Motor neuron (in vitro differentiated cells): ENCODE measurements at places on chromosomes 6 and 20. TPM values are rescaled to one million over a fixed set of nuclear protein-coding genes. Genes with fewer than 3 reads are reported as not detected.
A peak's percentile ranks its signal among the peaks of the same experiment; 100 is the strongest.

The CAGE1 gene
- 0.13 and 0.18 TPM in 2 replicates for total RNA-seq

GRCh38 chr6:12614456-12614855 lies 102.1 kb upstream of the PHACTR1 start:
- ATAC-seq = no peak

The CCR6 gene
- total RNA-seq = 0.21 TPM in 1 of 2 replicates, not detected in the other

GRCh38 chr6:116411284-116411623 lies 40.5 kb downstream of the DSE start:
- ATAC-seq = no peak

The CCN5 gene
- total RNA-seq = 0.13 and 0.18 TPM in 2 replicates

GRCh38 chr6:108838101-108838717 lies 10.0 kb upstream of the ARMC2 start:
- peak; percentile 70 for ATAC-seq

DNA sequence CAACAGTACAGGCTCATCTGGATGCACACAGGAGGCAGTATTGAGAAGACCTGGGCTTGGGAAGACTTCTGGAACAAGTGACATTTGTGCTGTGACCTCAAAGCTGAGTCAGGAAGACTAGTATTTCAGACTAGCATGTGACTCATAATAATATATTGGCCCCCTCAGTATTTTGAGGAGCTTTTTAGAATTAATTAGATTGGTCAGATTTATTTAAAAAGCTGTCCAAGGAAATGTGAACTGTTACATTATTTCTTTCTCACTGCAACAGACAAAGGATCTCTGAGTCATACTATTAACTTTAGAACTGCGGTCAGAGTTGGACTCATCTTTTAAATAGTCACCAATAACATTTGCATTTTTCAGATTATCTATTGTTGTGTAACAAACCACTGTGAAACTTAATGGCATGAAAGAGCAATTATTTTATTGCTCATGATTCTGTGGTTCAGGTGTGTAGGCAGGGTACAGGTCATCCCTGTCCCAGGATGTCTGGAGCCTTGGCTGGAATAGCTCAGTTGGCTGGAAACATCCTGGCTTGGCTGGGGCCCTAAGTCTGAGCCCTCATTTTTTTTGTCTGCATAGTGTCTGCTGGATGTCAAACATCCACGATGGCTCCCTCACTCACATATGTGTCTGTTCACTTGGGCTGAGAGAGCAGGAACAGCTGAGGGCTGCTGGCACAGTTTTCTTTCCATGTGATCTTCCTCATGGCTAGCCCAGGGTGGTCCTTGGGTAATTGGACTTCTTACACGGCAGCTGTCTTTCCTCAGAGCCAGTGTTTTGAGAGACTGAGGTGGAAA lies 46.9 kb downstream of the MAP3K4 start:
- peak; percentile 93 for ATAC-seq

- ATAC-seq = no peak
Observed at GRCh38 chr6:154960299-154960843, 34.7 kb upstream of the TIAM2 start.

DNA sequence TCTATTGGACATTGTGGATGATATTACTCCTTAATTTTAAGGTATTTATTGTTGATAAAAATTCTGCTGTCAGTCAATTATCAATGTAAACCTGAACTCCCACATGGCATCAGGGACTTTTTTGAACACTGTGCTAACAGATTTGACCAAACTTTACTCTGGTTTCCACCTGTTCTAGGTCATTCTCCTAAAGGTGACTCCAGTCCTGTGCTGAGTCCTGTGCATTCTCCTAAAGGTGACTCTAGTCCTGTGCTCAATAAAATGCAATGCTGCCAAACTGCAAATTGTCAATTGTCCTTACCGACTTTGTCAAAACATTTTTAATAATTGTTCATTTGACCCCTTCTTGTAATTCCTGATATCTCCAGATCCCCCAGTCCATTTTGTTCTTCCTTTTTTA lies 408.4 kb upstream of the EPHA7 start:
- ATAC-seq = no peak

DNA sequence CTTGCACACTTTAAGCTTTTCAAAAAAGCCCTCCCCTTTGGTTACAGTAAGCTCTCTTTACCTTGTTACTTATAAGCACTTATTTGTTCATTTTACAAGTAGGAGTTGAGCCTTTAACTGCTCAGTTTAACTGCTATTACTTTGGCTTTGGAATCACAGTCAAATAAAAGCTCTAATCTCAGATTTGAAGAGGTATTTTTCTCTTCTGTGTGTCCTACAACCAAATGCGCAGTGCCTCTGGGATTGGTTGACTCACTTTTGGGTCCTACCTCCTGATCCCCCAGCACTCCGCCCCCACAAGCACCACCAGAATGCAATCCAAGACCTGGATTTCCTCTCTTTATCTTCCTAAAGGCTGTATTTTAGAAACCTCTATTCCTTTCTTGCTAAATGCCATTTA lies 2.5 kb downstream of the NCOA7 start:
- ATAC-seq = no peak

- no peak for ATAC-seq
Observed at GRCh38 chr20:54015496-54015895, 54.9 kb downstream of the BCAS1 start.

The EYA2 gene
- total RNA-seq = 1.9 and 2.9 TPM in 2 replicates

DNA sequence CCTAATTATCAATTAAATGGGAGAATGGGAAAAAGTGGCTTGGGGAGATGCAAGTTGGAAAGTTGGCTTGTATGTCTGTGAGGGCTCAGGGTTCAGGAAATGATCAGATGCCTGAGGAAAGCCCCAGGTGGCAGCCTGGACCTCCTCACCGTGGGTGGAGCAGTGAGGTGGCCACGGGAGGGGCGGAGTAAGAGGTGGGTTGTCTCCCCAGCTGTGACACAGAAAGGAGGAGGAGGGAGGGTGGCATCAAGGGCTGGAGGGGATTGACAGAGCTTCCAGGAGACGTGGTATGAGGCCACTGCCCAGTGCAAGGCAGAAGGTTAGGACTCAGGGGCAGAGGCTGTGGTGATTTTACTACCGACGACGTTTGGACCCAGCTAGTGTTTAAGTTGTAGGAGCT lies 672.2 kb downstream of the PRKN start:
- no peak for ATAC-seq

- ATAC-seq = peak; percentile 62
Observed at GRCh38 chr6:33838983-33839382, 35.2 kb upstream of the MLN start.

- no peak for ATAC-seq
Observed at GRCh38 chr20:658731-659291, 5.8 kb upstream of the SRXN1 start.

DNA sequence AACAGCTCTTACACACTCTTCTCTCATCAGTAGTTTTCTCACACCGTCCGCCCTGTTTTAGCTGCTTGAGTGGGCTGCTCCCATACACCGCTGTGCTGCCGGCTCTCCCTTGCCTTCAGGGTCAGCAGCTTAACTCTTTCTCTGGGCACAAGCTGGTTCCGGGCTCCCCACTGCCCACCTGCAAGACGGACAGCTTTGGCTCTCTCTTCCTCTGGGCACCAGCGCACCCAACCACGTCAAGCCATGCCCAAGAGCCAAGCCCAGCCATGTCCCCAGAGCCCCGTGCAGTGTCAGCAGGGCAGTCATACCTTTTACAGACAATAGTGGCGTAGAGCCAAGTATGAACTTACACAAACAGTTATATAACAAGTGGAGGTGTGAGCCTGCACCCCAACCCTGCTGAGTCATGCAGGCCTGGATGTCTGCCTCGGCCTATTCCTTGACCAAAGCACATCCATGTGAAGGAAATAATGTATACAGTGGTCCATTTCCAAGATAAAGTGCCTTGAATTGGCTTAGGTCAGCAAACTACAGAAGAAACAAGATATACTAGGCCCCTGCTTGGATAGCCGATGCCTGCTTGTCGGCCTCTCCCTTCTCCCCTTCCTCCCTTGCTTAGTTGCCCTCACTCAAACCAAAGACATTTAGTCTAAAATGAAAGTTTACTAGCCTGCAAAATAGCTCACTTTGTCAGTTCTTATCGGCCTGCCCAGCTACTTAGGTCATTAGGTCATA lies 89.3 kb downstream of the JPH2 start:
- no peak for ATAC-seq

The RAD21L1 gene
- not detected in 2 replicates for total RNA-seq

The KIF6 gene
- 1.7 and 2.3 TPM in 2 replicates for total RNA-seq

DNA sequence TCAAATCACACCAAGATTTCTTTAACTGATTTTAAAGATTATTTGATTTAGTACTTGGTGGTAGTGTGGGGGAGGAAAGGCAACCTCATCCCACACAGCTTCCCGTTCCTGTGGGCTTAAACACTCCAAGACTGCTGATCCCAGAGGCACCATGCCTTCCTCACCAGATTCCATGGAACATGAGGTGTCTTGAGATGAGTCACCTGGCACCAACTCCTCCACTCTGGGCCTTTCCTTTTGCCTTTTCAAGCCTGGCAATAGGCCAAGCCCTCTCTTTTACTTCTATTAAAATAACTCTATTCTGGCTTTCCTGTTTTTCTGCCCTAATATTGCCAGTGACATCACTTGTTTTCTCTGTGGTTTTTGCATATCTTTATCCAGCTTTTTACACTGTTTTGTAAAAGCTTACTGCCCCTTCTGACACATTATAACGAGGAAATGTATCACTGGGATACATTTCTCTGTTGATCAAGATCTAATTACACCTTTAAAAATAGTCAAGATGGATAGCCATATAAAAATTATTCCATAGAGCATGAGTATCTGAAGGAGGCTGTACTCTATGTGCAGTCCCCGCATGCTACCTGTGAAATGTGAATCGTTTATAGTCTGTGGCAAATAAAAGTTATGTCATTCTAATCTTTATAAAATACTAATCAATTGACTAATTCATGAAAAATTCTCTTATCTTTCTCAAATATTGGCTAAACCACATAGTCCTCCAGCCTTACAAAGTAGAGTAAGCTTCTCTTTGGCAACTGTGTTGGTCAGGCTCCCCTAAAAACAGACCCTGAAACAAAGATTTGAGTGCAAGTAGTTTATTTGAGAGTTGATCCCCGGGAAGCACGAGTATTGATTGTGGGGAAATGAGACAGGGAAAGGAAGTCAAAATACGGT lies 257.8 kb upstream of the KCNQ5 start:
- no peak for ATAC-seq
